ENCODE measurements at places on chromosomes 16 and 17. TPM values are rescaled to one million over a fixed set of nuclear protein-coding genes. Genes with fewer than 3 reads are reported as not detected.

Gene TEX14
- 0.22 TPM for total RNA-seq

Gene HLF
- total RNA-seq: 0.41 TPM

Gene ZNF750
- 0.11 TPM for total RNA-seq

Gene CD300H
- total RNA-seq: not detected

Gene SDR42E2
- total RNA-seq: not detected
